ENCODE measurements at places on chromosomes 6 and 20.
A peak's percentile ranks its signal among the peaks of the same experiment; 100 is the strongest.

- DNase-seq, result no peak
These were observed 33.2 kb downstream of the PANK2 start for GRCh38 chr20:3922223-3922982.

- no peak for DNase-seq
These were observed 123.7 kb downstream of the MRPL14 start for GRCh38 chr6:44003345-44004061.

DNA sequence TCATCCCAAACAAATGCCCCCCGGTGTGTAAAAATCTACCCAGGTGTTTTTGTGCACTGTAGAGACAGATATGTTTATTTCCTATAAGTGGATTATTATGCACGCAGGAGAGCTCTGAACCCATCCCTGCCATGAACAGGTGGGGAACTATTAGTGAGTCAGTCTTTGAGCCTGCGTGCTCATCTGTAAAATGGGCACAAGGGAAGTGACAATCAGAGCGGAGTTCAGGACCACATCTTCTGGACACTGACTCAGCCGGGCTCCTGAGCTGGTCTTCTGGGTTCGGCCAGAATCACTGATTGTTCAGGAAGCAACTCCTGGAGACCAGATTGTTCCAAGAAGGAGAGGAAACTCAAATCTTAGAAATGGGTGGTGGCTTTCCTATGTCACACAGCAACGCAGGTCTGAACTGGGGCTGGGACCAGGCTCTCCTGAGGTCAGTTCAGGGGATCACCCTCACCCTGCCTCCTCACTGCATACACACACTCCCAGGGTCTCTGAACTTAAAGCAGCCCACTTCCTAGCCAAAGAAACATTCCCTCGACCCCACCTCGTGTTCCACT is 27.3 kb upstream of the TGM2 start:
- no peak for DNase-seq

GRCh38 chr6:168243812-168244376 is 75.7 kb downstream of the DACT2 start:
- DNase-seq, result no peak

- no peak for DNase-seq
These were observed 66.8 kb upstream of the BTBD3 start for GRCh38 chr20:11850901-11851300.

GRCh38 chr20:59788196-59788735 is 145.2 kb downstream of the SYCP2 start:
- no peak for DNase-seq

DNA sequence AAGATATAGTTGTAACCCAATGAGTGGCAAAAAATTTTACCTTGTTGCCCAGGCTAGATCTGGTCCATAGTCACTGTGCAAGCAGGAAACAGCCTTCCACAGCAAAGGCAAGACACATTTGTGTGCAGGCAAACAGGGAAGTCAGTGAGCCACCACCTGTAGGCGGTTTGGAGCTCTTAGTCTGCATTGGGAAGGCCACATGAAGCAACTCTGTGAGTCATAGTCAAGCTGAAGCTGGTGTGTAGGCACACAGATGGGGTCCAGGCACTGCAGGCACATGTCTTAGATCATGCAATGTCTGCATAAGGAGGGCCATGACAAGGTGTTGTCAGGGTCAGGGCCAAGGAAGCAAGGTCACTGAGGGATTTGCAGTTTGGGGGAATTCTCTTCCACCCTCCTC is 543.2 kb upstream of the EPHA7 start:
- DNase-seq, result no peak

- DNase-seq, result peak; percentile 86
These were observed at the start of the genes HSPA1A and HSPA1L for GRCh38 chr6:31815025-31815838. HSPA1A (plus strand) TSS chr6:31815543; CDS start chr6:31815757, 214 bp downstream. HSPA1L (minus strand) TSS chr6:31815283; CDS start chr6:31811972, 3,311 bp downstream.

DNA sequence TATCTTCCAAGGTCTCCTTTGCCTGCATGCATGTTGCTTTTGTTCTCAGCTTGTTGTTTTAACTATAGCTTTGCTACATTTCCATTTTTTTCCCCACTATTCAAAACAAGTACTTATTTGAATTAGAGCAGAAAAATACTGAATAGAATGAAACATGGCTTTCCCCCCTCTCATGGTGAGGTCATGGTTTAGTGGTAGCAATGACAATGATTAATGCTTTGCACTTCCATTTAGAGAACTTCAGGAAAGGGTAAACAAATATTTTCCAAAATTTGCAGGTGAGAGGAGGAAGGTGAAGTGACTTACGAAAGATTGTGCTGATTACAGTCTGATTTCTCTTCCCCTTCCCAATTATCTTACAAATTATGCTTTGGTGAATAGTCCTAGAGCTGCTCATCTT is 47.8 kb upstream of the TRAF3IP2 start:
- no peak for DNase-seq

GRCh38 chr6:47455533-47456209 is 21.9 kb upstream of the CD2AP start:
- no peak for DNase-seq

GRCh38 chr6:170093658-170094596 is 197.0 kb downstream of the DLL1 start:
- DNase-seq, result no peak

- DNase-seq, result no peak
These were observed 10.2 kb downstream of the UNC5CL start for GRCh38 chr6:41028561-41029412.

- no peak for DNase-seq
These were observed 37.8 kb downstream of the FAM184A start for GRCh38 chr6:119040636-119041035.

DNA sequence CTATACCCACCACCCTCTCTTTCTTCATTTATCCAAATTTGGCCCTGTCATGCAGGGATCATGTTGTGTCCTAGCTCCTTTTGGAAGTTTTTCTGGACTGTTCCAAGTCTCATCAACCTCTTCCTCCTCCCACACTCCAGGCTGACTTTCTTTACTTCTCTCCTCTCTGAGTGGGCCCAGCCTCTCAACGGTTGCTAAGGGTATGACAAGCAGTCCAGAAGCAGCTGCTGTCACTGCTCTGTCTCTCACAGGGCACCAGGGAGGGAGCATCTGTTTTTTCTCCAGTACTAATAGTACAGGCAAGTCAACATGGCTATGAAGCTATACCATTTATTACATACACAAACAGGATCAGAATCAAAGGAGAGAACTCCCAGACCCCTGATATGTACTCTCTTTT is 8.2 kb downstream of the NT5DC1 start:
- no peak for DNase-seq

GRCh38 chr6:48505621-48506020 is 394.6 kb upstream of the PTCHD4 start:
- no peak for DNase-seq

DNA sequence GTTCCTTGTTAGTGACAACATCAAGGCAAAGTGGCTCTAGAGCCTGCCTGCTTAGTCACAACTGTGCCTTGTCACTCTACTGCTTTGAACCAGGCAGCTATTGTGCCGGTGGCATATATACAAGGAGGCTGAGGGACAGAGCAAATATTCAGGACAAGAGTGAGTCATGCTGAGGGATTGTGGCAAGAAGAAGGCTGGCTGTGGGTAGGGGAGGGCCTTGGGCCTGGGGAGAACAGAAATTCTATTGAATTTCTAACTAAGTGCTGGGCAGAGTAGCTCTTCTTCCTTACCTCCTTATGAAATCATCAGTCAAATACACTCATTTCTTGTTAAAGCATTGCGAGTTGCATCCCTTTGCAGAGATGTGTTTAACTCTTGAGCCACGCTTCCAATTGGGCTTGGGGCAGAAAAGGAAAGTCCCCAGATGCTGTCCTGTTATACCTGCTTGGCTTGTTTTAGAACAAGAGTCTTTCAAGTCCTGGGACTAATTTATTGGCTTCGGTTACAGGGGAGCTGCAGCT is 59.7 kb downstream of the PFDN4 start:
- DNase-seq, result no peak

DNA sequence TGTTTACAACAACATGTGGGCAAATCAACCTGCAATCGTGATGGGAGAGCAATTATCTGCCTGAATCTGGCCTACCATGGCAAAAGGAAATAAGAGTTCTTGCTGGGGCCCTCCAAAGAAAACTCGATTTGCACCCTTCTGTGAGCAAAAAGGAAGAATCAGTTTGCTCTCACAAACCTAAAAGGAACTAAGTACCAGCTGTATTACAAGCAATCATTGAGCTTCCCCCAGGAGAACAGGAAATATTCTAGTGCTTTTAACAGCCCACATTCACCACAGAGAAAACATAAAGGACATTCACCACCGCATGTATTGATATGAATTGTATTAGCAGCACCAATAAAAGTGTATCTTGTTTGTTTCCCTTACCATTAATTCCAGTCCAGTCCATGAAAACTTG is 75.0 kb downstream of the MBOAT1 start:
- DNase-seq, result no peak

GRCh38 chr6:105794239-105794638 is 291.9 kb upstream of the PRDM1 start:
- peak; percentile 8 for DNase-seq

DNA sequence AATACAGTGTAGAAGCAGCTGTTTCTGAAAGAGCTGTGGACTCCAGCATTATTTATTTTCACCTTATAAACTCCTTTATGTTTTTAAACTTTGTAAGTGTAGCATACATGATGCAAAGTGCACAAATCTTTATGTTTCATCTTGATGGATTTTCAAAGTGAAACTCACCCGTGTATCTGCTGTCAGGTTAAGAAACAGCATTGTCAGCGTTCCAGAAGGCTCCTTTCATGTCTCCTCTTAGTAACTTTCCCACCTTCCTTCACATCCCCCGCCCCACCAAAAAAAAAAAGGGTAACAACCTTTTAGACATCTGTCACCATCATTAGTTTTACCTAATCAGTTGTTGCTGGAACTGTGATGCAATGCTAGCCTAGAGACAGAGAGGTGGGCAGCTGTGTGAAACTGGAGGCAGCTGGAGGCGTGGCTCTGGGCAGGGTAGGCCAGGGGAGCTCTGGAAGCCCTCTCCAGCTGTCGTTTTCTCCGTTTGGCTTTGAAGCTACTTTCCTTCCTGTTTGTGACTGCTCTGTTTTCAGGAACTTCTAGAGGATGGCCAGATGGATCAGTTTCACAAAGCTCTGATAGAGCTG is 7.2 kb downstream of the ACTR5 start:
- no peak for DNase-seq

DNA sequence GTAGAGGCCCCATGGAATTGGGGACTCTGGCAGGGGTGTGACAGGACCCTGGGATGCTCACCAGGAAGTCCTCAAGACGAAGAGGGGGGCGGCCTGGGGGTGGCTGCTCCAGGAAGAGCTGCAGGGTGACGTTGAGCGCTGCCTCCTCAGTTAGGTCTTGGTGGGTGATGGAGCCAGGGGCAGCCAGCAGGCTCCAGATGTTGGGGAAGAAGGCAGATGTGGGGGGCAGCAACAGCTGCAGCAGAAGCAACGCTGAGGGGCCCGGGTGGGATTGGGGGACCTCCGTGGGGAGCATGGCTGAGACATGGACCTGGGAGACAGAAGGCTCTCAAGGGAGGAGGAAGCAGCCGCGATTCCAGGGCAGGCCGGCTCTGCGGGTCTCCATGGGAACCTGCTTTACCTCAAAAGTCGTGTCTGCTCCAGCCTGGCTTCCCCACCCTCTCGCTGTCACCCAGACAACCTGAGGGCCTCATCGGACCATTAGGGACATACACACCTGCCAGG is 591 bp downstream of the VWA7 start:
- DNase-seq, result peak; percentile 33

GRCh38 chr6:29943053-29943966 is 978 bp downstream of the HLA-A start:
- no peak for DNase-seq

DNA sequence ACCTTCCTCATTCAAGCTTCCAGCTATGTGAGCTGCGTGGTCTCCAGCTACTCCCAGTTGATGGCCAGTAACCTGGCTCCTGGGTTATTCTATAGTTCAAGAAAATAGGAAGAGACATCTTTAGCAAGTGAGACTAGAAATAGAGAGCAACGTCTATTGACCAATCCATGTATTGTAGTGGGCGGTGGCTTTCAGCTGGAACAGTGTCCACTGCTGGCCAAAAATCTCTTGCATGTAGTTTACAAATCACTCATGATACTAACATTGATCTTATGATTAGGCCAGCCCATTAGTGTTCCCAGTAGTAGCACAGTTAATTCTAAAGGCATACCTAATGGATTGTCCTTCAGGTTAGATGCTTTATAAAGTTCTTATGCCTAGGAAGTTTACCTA is 58.9 kb upstream of the SCP2D1 start:
- no peak for DNase-seq

- no peak for DNase-seq
These were observed 179.8 kb downstream of the SOD2 start for GRCh38 chr6:159513074-159513720.

DNA sequence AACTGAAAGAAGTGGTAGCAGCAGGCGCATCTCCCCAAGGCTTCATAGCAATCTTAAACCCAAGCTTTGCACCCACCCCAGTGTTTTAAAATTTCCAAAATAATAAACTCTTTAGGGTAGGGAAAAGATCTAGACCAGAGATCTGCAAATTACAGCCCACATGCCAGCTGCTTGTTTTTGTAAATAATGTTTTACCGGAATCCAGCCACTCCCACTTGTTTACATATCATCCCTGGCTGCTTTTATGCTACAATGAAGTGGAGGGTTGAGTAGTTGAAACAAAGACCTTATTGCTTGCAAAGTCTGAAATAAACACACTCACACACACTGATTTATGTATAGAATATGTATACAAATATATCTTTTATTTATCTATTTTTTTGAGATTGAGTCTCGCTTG is 30.0 kb downstream of the SLX4IP start:
- no peak for DNase-seq

DNA sequence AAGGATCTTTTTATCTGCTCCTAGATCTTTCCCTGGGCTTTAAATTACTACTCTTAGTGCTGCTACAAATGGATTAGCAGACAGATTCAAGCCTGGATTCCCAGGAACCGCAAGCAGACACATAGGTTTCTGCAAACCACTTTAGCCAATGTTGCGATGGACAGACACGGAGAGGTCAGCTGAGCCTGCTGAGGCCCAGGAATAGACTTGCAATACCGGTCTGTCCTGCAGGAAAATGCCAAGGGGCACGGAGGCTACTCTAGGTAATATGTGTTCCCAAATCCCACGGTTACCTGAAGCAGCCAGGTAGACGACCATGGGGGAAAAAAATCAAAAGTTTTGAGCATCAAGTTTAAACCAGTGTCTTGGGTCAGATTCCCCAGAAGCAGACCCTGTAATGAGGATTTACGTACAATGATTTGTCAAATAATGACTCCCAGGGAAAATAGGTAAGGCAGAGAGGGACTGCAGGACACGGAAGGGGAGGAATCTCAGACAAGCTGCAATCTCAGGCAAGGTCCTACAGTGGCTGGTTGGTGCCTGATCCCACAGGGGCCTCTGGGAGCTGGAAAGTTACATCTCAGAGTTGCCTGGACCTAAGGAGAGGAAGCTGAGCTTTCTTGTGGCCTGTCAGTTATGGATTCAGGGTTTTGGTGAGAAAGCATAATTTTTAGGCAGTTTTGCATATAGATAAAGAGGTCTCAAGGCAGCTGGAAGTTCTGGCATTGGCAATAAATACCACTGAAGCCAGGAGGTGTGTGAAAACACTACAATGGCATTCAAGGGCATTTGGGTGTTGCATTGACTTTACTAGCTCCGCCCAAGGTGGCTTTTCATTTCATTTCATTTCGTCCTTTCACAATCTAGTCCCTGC is 12.5 kb downstream of the OTOR start:
- DNase-seq, result no peak

DNA sequence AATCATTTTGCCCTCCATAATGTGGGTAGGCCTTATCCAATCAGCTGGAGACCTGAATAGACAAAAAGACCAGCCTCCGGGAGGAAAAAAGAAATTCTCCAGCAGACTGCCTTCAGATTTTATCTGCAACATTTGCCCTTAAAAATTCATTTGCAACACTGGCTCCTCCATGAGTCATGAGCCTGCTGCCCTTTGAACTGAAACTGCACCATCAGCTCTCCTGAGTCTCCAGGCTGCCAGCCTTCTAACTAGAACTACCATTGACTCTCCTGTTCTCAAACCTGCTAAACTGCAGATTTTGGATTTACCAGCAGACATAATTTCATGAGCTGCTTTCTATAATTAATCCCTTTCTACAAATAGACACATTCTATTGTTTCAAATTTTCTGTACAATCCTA is 223.9 kb upstream of the THEMIS start:
- DNase-seq, result no peak

Measured in nephron progenitor cell (in vitro differentiated cells).